ENCODE measurements at places on chromosomes 2 and 18.

DNA sequence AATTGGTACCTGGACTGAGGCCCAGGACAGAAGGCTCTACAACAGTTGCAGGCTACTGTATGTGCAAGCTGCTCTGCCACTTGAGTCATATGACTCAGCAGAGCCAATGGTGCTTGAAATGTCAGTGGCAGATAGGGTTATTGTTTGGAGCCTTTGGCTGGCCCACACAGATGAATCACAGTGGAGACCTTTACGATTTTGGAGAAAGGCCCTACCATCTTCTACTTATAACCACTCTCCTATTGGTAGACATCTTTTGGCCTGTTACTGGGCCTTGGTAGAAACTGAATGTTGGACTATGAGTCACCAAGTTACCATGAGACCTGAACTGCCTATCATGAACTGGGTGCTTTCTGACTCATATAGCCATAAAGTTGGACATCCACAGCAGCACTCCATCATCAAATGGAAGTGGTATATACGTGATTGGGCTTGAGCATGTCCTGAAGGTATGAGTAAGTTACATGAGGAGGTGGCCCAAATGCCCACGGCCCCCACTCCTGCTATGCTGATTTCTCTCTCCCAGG is 88.9 kb upstream of the NRXN1 start:
- H3K27ac ChIP-seq, result no peak overlapping the region
- no peaks in the 10 kb centered on the region for H3K27me3 ChIP-seq
- H3K4me1 ChIP-seq, result no peaks in the 10 kb centered on the region
- no peak overlapping the region for H3K4me3 ChIP-seq

GRCh38 chr2:88180605-88181240 is 10.6 kb downstream of the THNSL2 start:
- H3K4me1 ChIP-seq, result no peaks in the 10 kb centered on the region
- H3K27me3 ChIP-seq, result no peaks in the 10 kb centered on the region
- H3K27ac ChIP-seq, result no peak overlapping the region

DNA sequence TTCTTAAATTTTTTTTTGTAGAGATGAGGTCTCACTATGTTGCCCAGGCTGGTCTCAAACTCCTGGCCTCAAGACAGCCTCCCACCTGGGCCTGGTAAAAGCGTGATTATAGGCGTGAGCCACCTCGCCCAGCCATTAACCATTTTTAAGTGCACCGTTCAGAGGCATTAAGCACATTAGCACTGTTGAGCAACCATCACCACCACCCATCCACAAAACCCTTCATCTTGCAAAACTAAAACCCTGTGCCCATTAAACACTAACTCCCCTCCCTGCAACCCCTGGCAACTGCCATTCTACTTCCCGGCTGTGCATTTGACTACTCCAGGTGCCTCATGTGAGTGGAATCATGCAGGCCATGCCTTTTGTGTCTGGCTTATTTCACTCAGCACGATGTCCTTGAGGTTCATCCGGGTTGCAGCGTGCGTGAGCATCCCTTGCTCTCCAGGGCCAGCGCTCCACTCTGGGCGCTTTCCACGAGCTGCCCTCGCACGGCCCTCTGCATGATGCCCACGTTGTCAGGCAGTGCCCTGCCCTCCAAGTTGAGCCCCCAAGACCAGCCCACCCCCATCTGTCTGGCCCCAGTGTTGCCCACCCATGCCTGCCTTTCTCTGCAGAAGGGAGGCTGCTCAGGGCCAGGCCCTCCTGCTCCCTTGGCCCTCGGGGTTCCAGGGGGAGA is 63.0 kb upstream of the GLI2 start:
- H3K4me1 ChIP-seq, result no peaks in the 10 kb centered on the region
- H3K36me3 ChIP-seq, result no peaks in the 10 kb centered on the region
- H3K27me3 ChIP-seq, result peaks cover 4% of the 10 kb centered on the region

GRCh38 chr2:203673933-203674332 is 32.5 kb upstream of the CD28 start:
- H3K27me3 ChIP-seq, result no peaks in the 10 kb centered on the region
- no peak overlapping the region for H3K27ac ChIP-seq
- H3K4me3 ChIP-seq, result no peak overlapping the region
- DNase-seq, result no peak

DNA sequence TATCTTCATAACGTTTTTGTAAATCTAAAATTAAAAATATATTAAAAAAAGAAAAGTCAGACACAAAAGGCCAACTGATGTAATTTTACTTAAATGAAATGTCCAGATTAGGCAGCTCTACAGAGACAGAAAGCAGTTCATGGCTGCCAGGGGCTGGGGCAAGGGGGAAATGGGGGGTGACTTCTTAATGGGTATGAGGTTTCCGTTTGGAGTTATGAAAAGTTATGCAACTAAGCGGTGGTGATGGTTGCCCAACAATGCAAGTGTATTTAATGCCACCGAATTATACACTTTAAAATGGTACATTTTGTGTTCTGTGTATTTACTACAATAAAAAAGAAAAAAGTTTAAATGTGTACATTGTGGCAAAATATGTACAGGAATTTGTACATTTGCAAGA is 70.2 kb upstream of the TEX51 start:
- DNase-seq, result no peak
- no peak overlapping the region for H3K4me3 ChIP-seq
- peaks cover 2% of the 10 kb centered on the region for H3K4me1 ChIP-seq
- H3K27me3 ChIP-seq, result no peaks in the 10 kb centered on the region

- H3K4me1 ChIP-seq, result no peaks in the 10 kb centered on the region
- no peak for DNase-seq
- peaks cover 5% of the 10 kb centered on the region for H3K27me3 ChIP-seq
- H3K27ac ChIP-seq, result no peak overlapping the region
- no peak overlapping the region for H3K4me3 ChIP-seq
- H3K36me3 ChIP-seq, result no peaks in the 10 kb centered on the region
These were observed 109.4 kb upstream of the SERTAD2 start for GRCh38 chr2:64763126-64763525.

Measured in iPS DF 6.9 (cell line).